ENCODE measurements at places on chromosomes 5 and 9.

- DNase-seq = no peak
Observed at GRCh38 chr5:127660047-127660733, 11.3 kb downstream of the CTXN3 start.

DNA sequence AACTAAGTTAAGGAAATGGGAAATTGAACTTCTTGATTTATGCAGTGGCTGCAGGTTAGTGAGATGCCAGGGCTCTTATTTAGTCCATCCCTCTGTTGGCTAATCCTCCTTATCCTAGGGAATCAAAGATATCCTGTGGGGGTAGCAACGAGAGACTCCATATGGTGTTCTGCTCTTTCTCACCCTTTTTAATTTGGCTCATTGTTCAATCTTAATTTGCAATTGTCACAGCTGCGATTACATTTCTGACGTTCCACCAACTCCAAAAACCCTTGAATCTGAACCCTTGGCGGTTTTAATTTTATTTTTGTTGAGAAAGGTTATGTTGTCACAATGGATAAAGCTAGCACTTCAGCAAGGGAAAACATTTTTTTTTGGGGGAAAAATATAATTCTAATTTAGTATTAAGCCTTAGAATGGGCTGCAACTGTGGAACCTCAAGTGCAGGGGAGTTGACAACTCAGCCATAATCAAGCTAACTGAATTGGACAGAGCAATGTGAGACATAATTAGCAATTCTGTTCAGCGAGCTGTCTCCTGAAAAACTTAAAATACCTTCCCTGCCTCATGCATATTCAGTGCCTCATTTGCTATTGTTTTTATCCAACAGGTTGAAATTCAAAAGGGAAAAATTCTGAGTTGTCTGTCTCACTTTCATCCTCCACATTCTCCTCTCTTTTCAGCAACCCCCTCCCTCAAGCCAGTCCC, 91.3 kb downstream of the MAT2B start:
- DNase-seq = no peak

GRCh38 chr5:181188700-181189362, 16.2 kb downstream of the TRIM7 start:
- peak; percentile 89 for DNase-seq

DNA sequence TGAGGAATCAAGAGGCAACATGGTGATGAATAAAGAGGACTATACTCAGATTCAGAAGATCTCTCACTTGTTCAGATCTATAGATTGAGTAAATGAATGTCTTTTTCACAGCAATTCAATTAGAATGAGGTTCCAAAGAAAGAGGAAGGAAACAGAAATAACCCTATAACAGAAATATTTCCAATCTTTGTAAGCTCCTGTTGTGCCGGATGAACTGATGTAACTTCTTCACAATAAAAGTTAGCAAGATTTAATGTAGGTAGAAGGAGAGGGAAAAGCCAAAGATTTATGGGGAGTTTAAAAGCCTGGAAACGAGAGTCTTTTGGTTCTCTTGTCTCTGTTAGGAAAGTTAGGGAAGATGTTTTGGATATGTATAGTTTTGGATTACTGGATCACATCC, 92.1 kb downstream of the PBX3 start:
- no peak for DNase-seq

- DNase-seq = no peak
Observed at GRCh38 chr5:61330341-61330844, 1.7 kb upstream of the ZSWIM6 start.

All from GM12865 (cell line).